ENCODE measurements at places on chromosomes 1 and 21. TPM values are rescaled to one million over a fixed set of nuclear protein-coding genes. Genes with fewer than 3 reads are reported as not detected.

Gene ZNF593OS
- not detected for total RNA-seq

Gene CCDC185
- 0.13 TPM for total RNA-seq

Gene FMO1
- total RNA-seq, result 16.5 TPM

Gene CYP4A11
- 23.0 TPM for total RNA-seq

Gene DCLRE1B
- total RNA-seq, result 6.1 TPM

Gene HES3
- total RNA-seq, result not detected

Gene CA6
- total RNA-seq, result not detected

Gene ADAMTS5
- 10.6 TPM for total RNA-seq

Gene GJA8
- 2.4 TPM for total RNA-seq

Gene OR2G6
- 0.06 TPM for total RNA-seq

Gene C1orf35
- 17.4 TPM for total RNA-seq

Gene OR2L2
- 0.09 TPM for total RNA-seq

Gene NMNAT2
- total RNA-seq, result 2.0 TPM

Gene KRTAP12-2
- total RNA-seq, result not detected

Gene CAPN8
- 56.1 TPM for total RNA-seq

Gene KRTAP13-2
- total RNA-seq, result not detected

Gene CTH
- total RNA-seq, result 6.5 TPM

Gene SPRR2B
- not detected for total RNA-seq

Gene CD1B
- 0.60 TPM for total RNA-seq

Gene ZNF670
- total RNA-seq, result 2.9 TPM

Gene AVPR1B
- 0.69 TPM for total RNA-seq

Gene FCAMR
- total RNA-seq, result 1.8 TPM

Gene KCNJ10
- 4.9 TPM for total RNA-seq
